ENCODE measurements at places on chromosomes 5 and 9.

DNA sequence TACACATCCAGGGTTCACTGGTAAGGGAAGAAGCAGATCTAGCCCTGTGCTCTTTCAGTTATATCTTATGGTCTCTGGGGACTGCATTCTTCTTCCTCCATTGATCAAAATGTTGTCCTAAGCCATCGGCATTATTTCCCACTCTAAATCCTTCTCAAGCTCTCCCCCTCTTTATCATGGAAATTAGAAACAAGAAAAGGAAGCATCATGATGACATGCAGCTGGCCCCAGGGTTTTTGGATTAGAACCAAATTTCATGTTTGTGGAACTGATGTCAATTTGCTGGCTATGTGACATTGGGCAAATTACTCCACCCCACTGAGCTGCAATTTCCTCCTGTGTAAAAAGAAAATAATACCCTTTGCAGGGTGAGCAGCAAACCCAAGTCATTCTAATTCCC lies 39.5 kb downstream of the MFAP3 start:
- no peak for DNase-seq

- DNase-seq = no peak
Observed at GRCh38 chr5:161273410-161273809, 273.1 kb downstream of the GABRB2 start.

GRCh38 chr5:176169393-176170063 lies 68.7 kb upstream of the SIMC1 start:
- no peak for DNase-seq

DNA sequence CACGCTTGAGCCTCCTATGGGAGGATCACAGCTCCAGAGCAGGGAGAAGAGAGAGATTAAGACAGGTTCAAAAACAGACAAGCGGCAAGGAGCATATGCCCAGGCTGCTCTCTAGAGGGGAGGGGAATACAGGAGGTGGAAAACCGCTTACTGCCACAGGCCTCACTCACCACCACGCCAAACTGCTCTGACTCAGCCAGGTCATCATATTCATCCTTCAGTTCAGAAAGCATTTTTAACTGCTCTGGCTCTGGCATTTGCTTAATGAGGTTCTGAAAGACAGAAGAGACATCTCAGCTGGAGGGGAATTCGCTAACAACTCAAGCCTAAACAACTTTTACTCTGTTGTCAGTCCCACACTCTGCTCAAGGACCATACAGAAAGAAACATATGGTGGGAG lies 40.1 kb downstream of the PCDHGC5 start:
- no peak for DNase-seq

DNA sequence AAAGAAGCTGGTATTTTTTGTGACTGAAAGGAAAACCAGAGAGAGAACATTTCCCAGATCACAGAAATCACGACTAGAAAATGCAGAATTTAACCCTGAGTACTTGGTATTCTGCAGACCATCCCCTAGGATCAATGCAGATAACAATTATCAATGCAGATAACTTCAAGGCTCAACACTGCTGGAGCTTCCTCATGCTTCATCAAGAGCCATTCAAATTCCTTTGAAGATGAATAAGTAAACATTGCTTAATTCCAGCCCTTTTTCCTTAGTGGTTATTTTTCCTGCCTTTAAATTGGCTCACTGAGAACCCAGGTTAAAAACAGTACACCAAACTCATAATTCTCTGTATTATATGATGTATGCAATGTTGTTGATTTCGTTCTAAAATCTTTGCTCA lies 370.1 kb upstream of the TLE4 start:
- DNase-seq = no peak

Data from fibroblast of skin of left biceps (primary cell).